ENCODE measurements at places on chromosomes 1 and 21.
A peak's percentile ranks its signal among the peaks of the same experiment; 100 is the strongest.

GRCh38 chr1:166950156-166950555, 25.2 kb downstream of the ILDR2 start:
- no peak for DNase-seq

GRCh38 chr21:35164380-35164779, 115.3 kb upstream of the RUNX1 start:
- no peak for DNase-seq

DNA sequence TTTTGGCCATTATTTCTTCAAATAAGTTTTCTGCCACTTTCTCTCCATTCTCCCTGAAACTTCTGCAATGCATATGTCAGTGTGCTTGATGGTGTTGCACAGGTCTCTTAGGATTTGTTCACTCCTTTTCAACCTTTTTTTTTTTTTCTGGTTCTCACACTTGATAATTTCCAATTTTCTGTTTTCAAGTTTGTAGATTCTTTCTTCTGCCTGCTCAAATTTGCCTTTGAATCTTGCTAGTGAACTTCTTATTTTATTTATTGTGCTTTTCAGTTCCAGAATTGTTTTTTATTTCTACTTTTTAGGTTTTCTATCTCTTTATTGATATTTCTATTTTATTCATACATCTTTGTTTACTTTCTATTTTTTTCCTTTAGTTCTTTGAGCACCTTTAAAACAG, 48.4 kb upstream of the PTPRC start:
- DNase-seq, result no peak

GRCh38 chr1:157870490-157870889, 28.9 kb upstream of the CD5L start:
- DNase-seq, result no peak

DNA sequence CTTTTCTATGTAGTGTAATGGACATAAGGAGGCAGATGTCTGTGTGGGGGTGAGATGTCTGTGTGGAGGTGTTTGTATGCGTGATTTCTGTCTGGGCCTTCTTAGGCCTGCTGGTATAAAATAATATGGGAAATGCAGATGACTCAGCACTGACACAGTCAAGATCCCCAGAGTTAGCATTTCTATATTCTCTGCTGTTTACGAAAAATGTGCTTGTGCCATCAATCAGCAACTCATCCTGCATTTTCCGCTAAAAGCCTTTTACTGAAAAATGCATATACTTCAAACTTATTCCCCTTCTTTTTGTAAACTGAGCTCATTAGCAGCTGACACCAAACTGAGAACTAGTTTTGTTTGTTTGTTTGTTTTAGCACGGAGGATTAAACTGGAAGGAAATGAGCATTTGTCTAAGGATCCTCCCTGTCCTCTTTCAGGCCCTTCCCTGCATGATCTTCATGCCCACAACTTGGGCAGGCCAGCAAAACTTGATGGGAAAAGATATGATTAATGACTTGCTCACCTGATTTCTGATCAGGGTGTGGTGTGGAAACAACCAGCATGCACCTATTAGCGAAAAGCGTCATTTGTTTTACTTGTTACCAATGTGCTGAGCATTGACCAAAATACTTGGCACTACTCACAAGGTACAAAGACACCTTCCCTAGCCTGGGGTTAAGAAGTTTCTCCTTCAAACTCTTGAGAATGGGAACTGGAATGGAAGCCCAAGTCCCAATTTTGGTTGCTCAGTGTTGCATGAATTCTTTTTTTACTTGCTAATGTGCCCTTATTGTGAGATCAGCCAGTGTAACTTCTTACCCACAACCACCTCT, 77.4 kb downstream of the NDUFS5 start:
- no peak for DNase-seq

DNA sequence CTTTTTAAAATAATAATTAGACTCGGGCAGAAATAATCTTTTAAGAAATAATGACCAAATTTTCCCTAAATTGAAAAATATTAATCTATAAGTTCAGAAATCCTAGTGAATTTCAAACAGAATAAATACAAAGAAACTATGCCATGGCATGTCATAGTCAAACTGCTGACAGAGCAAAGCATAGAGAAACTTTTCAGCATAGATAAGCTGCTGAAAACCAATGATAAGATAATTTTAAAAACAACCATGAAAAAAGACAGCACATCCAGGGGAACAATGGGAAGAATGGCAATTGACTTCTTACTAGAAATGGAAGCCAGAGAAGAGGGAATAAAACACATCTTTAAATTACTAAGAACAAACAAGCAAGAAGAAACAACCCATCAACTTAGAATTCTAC, 19.8 kb downstream of the CD1D start:
- DNase-seq, result no peak

DNA sequence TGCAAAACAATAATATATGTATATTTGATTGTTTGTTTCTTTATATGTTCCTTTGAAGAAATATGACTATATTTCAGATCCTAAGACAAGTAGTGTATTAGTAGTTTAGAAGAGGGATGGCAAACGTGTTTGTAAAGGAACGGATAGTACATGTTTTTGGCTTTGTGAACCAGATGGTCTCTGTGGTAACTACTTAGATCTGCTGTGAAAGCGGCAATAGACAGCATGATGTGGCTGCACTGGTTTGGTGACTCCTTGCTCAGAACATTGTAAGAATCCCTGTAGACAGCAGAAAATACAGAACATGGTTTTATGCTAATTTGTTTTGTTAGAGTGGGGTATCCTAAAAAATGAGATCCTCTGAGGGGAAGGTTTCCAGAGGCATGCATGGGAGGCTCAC, 3.1 kb downstream of the ACADM start:
- no peak for DNase-seq

- no peak for DNase-seq
These were observed 207.9 kb downstream of the PAPPA2 start for GRCh38 chr1:176670853-176671252.

GRCh38 chr1:14945132-14946010, 208.2 kb upstream of the TMEM51 start:
- DNase-seq, result no peak

DNA sequence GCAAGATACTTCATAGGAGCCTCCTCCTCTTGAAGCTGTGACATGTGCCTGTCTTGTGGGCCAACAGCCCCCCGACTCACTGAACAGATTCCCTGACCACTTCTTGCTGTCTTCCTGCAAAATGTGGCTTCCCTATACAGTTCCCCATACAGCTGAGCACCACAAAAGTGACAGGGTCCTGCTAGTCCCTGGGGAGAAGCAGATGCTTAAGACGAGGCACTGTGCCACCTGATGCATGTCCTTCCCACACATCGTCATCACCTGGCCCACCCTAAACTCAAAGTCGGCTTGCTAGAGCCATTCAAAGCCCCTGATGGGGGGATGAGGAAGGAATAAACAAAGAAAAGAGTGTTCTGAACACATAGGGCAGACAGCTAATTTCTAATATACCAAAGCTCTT, 29.2 kb upstream of the ETV3 start:
- no peak for DNase-seq

DNA sequence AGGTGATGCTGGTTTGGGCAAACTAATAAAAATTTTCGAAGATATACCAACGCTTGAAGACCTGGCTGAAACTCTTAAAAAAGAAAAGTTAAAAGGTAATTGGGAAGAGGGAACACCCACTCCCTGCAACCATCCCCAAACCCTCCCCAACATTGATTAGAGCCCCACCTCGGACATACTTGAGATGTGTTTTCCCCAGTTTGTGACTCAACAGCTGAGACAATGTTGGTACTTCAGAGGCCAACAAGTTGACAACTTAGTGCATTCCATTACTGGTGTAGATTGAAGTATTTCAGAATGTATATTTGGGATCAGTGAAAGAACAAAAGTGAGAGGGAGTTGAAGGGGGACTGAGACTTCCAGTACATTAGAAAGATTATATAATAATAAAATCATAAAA, 5.1 kb downstream of the IFI16 start:
- DNase-seq, result no peak

DNA sequence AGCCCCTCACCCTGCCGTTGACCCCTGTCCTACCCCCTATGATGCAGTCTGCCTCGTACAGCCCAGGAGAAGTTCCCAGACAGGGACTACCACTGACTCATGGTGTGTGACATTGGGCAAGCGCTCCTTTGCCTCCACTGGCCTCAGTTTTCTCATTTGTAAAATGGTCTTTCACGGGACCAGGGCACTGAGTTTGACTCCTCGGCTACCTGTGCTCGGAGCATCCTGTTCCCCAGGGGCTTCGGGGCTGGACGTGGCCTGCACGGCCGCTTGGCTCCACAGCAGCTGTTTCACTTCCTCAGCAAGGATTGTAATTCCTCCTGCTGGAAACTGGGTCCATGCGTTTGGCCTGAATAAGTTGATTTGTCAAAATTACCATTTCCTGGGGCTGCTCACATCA, 277.3 kb downstream of the MATN1 start:
- no peak for DNase-seq

GRCh38 chr1:170790651-170791071, 126.7 kb downstream of the PRRX1 start:
- no peak for DNase-seq

DNA sequence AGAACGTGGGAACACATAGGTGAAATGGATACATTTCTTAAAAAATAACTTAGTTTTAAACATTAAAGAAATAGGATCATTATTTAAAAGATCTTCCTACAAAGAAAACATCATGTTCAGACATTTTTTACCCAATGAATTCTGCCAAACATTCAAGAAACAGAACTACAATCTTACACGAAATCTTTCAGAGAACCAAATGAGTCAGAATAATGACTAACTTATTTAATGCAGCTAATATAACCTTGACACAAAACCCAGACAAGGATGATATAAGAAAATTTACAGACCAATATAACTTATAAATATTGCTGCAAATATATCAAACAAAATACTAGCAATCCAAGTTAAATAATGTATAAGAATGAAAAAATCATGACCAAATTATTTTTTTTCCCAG, 220.1 kb upstream of the KCNK2 start:
- no peak for DNase-seq

GRCh38 chr1:162872981-162873380, 12.0 kb upstream of the CCDC190 start:
- DNase-seq, result no peak

- DNase-seq, result no peak
These were observed 32.1 kb downstream of the SLC37A1 start for GRCh38 chr21:42545745-42546144.

- no peak for DNase-seq
These were observed 7.2 kb upstream of the NHLH1 start for GRCh38 chr1:160359559-160360226.

DNA sequence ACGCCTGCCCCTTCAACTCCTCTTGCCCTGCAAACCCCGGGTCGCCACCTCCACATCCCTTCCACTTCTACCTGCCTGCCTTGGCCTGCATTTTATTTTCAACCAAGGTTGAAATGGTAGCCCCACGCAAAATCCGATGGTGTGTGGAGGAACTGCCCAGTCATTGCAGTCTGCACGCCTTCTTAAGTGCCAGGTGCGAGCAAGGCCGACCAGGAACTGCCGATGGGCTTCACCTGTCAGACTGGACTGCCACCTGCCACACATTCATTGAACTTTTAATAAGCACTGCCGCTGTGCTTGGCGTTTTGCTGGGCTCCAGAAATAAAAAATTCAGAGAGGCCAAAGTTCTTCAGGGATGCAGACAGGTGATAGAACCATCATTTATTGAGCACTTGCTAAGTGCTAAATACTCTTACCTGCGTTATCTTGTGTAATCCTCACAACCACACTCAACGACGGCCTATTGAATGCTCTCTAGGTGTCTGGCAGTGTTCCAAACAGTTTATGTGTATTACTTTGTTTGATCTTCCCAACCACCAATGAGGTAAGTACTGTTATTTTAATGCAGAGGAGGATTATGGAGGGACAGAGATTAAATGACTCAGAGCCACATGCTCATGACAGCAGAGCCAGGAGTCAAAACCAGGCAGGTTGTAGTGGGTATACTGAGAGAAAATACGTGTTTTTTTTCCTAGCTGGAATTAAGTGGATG, 36.2 kb downstream of the CACHD1 start:
- DNase-seq, result peak; percentile 65

- no peak for DNase-seq
These were observed 35.5 kb downstream of the SH3GLB1 start for GRCh38 chr1:86739648-86740509.

DNA sequence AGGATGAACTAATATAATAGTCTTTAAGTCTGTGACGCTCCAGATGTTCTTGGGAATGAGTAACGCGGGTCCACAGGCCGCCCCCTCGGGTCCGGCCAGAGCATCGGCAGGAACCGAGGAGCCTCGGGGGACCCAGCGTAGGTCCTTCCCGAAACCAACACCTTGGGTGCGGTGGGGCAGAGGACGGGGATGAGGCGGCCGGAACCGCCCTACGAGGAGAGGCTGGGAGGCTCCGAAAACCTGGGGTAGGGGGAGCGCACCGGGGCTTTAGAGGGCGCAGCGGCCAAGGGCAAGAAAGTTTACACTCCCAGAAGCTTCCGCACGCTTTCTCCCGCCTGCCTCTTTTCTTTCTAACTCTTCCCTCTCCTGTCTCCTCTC, 7.1 kb downstream of the DMRTA2 start:
- DNase-seq, result no peak

GRCh38 chr1:16155537-16156410, at the start of gene EPHA2:
EPHA2 (minus strand) TSS chr1:16156069; CDS start chr1:16155932, 137 bp downstream.
- DNase-seq, result no peak
